Heart right ventricle (tissue), 16 donors: ENCODE measurements at places on chromosomes 13 and 19.

DNA sequence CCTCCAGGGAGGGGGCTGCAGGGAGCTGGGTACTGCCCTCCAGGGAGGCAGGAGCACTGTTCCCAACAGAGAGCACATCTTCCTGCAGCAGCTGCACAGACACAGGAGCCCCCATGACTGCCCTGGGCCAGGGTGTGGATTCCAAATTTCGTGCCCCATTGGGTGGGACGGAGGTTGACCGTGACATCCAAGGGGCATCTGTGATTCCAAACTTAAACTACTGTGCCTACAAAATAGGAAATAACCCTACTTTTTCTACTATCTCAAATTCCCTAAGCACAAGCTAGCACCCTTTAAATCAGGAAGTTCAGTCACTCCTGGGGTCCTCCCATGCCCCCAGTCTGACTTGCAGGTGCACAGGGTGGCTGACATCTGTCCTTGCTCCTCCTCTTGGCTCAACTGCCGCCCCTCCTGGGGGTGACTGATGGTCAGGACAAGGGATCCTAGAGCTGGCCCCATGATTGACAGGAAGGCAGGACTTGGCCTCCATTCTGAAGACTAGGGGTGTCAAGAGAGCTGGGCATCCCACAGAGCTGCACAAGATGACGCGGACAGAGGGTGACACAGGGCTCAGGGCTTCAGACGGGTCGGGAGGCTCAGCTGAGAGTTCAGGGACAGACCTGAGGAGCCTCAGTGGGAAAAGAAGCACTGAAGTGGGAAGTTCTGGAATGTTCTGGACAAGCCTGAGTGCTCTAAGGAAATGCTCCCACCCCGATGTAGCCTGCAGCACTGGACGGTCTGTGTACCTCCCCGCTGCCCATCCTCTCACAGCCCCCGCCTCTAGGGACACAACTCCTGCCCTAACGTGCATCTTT is 7.8 kb upstream of the CEACAM5 start:
- DNase-seq = no peak

GRCh38 chr19:16988661-16989060 is 37.9 kb downstream of the CPAMD8 start:
- DNase-seq = no peak

GRCh38 chr19:3389876-3390371 is 23.5 kb downstream of the NFIC start:
- DNase-seq = no peak

- peak; percentile 81 for DNase-seq
Observed at GRCh38 chr19:4534836-4535658, at the start of gene PLIN5. Gene PLIN5 (minus strand): TSS chr19:4535224. CDS start chr19:4534074, 1,150 bp downstream.

- DNase-seq = no peak
Observed at GRCh38 chr13:48093588-48093987, 1.3 kb downstream of the MED4 start.

GRCh38 chr13:85498774-85499173 is 300.4 kb downstream of the SLITRK6 start:
- DNase-seq = no peak

GRCh38 chr13:71861769-71862458 is 5.1 kb downstream of the DACH1 start:
- DNase-seq = no peak

DNA sequence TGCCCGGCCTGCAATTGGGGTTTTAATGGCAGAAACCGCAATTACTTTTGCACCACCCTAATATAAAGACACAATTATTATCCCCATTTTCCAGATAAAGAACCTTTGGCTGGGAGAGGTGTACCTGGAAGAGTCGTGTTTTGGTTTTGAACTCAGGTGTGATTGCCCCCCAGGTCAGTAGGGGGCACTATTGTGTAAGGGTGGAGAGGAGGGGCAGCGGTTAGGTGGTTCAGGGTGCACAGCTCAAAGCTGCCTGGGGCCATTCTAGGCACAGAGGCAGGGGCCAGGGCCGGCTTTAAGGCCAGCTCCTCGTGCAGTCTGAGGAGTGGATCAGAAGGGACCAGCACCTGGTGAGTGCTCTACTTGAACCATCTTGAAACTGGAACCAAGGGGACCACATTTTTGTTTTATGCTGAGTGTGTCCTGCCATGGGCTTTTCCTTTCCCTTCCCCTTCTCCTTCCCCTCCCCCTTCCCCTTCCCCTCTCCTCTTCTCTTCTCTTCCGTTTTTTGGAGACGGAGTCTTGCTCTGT is 5.8 kb upstream of the FCGRT start:
- DNase-seq = no peak

DNA sequence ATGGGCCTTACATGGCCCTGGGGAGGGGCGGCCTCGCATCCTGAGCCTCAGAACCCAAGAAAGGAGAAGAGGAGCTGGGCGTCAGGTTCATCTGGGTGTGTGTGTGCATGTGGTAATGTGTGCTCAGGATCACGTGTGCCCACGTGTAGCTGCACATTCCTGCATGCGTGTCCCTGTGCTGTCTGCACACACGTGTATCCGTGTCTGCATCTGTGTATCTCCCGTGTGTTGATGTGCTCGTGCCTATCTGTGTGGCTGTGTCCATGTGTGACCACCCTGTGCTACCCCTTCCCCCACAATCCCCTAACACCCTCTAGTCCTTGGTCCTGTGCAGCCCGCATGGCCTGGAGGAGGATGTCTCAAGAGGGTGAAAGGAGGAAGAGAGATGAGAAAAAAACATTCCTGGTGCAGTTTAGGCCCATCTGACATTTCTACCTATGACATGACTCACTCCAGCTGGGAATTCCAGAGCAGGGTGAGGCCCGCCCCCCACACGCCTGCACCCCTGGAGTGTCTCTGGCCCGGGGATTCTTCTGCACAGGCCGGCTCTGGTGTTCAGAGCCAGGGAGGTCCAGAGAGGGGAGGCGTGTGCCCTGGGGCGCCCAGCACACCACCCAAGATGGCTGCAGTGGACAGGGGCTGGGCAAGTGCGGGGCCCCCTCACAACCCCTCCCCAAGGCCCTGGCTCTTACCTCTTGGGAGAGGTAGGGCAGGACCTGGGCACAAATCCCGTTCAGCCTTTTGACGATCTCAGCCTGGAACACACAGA is 7.1 kb downstream of the TLE5 start:
- no peak for DNase-seq

DNA sequence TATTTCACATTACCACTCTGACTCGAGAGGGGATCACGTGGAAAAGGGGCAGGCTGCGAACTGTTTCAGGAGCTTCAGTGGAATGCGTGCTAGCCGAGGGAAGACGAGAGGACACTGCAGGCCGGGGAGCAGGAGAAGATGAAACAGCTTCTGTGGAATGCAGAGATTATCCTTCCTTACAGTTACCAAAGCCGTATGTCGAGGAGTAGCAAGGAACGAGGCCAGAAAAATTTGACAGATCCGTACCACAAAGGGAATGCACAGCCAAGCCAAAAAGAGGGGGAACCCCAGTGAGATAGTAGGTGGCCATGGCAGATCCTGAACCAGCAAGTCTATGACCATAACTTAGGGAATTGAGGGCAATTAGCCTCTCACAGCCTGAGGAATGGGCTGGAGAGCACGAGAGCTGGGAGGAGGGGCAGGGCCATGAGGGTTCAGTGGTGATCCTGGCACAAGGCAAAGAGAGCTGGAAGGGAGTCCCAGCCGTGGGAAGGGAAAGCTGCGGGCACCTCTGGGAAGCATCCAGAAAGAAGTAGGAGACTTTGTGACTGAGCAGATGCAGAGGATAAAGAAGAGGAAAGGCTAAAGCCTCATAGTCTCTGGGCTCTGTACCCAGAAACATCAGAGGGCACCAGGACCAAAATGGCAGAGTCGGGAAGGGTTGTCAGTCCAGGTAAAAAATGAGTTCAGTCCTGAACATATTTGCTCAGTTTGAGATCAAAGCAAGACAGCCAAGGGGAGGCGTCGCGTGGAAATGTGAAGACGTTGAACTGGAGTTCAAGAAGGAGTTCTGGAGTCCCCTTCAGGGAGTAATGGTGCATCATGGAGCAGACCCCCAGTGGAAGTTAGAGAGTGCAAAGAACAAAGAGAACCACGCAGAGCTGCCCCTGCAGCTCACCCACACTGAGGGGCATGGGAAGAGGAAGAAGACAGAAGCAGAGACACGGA is 5.1 kb downstream of the COL4A1 start:
- no peak for DNase-seq

GRCh38 chr19:51120160-51120559 is 4.5 kb upstream of the SIGLEC9 start:
- DNase-seq = no peak

- DNase-seq = no peak
Observed at GRCh38 chr19:9436358-9436757, 985 bp upstream of the ZNF266 start.

- no peak for DNase-seq
Observed at GRCh38 chr13:29281932-29282495, 313.5 kb downstream of the SLC7A1 start.

GRCh38 chr19:4988770-4989251 is 19.9 kb downstream of the KDM4B start:
- no peak for DNase-seq

- no peak for DNase-seq
Observed at GRCh38 chr13:29810145-29810742, 40.2 kb downstream of the UBL3 start.

- no peak for DNase-seq
Observed at GRCh38 chr13:29541400-29541799, 54.1 kb downstream of the SLC7A1 start.

GRCh38 chr19:12580180-12580694 is 29.0 kb upstream of the ZNF564 start:
- DNase-seq = no peak

GRCh38 chr13:92849381-92849780 is 377.2 kb upstream of the GPC6 start:
- DNase-seq = no peak

GRCh38 chr13:32902029-32902780 is 114.0 kb upstream of the KL start:
- no peak for DNase-seq

- no peak for DNase-seq
Observed at GRCh38 chr19:52010674-52011073, 2.7 kb upstream of the ZNF615 start.

DNA sequence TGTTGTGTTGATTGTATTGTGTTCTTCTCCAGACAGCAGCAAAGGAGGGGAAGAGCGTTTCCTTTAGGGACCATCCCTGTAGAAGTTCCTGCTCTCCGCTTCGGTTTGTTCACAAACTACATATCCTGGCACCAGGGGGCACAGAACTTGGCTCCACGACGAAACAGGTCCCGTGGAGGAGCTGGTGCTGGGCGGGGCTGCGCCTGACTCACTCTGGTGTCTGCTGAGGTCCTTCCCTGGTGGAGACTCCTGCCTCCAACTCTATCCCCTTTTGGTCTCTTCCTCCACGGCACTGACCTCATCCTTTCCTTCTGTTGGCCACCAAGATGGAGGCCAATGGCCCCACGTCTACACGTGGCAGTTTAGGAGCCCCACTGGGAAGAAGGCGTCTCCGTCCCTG is 14.7 kb downstream of the TMPRSS9 start:
- no peak for DNase-seq
